Posterior vena cava (tissue), 2 donors: ENCODE measurements at places on chromosomes 3 and 15. TPM values are rescaled to one million over a fixed set of nuclear protein-coding genes. Genes with fewer than 3 reads are reported as not detected.
A peak's percentile ranks its signal among the peaks of the same experiment; 100 is the strongest.

The TUSC7 gene
- total RNA-seq: not detected

The PP2D1 gene
- not detected for total RNA-seq

The ZNF502 gene
- 5.7 TPM for total RNA-seq

The KIF7 gene
- 15.3 TPM for total RNA-seq

The GPR160 gene
- total RNA-seq: 1.9 TPM

DNA sequence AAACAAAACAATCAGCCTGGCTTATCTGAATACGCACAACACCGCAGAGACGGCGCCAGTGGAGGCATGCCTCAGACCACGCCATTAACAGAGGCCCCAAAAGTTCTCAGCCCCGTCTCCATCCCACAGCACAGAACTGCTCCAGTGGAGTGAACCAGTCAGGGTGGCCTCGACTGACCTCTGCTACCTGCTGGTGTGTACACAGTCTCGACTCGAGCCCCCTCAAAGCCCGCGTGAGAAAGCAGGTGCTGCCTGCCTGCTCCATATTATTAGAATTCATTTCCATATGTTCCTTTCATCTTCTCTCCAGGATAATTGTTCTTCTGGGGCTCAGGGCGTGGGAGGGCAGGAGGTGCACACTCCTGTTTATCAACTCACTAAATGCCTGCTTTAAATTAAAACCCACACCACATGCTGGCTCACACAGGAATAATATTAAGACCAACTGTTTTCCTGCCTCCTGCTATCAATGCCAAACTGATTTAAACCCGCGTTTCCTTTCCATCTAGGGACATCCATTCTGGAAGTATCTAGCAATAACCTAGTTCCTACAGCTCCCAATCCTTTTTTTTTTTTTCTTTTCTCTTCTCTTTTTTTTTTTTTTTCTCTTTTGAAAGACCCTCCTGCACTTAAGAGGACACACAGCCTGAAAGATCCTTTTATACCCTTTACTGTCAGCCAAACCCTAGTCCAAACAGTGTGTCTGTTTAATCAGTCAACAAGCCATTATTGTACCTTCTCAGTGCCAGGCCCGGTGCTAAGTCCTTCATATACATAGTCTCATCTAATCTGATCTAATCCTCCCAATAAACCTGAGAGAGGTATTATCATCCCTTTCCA lies 101.2 kb downstream of the TLE3 start:
- DNase-seq: peak; percentile 53

DNA sequence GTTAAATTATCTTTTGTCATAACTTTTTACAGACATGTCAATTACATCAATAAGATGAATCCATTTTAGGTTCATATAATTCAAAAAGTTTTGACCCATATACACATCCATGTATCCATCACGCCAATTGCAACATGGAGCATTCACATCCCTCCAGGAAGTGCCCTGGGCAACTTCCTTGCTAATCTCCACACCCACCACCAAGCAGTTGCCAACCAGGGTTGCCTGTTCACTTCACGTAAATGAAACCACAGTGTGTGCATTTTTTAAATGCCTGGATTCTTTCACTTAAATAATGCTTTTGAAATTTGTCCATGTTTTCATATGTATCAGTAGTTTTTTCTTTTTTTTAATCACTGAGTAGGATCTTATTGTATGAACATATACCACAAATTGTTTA lies 40.7 kb upstream of the LYZL4 start:
- DNase-seq: no peak

GRCh38 chr3:37458162-37459120 lies 284.1 kb upstream of the LRRFIP2 start:
- no peak for DNase-seq

DNA sequence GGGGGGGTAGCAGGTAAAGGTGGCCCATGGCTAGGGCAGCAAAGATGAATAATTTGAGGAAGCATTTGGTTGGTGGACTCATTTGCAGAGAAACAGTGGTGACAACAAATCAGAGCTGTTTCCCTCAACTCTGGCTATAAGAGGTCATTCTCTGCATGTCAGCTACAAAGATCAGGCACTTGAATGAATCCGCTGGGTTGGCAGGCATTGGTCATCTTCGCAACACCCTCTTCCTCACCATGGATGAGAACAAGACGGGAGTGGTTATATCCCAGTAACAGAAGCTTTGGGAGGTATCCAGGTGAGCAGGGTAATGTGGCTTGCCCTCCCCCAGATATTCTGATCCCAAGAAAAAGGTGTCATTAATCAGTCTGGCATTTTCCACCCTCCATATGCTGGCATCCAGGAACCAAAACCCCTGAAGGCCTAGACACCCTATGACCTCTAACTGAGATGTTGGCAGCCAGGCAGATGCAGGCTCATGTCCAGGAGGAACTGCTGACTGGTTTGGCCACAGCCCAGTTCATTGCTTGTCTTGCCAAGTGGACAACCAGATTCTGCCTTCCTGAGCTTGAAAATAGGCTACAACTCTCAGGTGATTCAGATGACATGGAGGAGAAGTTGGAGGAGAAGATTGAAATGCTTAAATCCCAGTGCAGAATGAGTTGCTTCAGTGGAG lies 108.9 kb upstream of the TRIM42 start:
- DNase-seq: no peak
